ENCODE measurements at places on chromosomes 4 and X.
A peak's percentile ranks its signal among the peaks of the same experiment; 100 is the strongest.

DNA sequence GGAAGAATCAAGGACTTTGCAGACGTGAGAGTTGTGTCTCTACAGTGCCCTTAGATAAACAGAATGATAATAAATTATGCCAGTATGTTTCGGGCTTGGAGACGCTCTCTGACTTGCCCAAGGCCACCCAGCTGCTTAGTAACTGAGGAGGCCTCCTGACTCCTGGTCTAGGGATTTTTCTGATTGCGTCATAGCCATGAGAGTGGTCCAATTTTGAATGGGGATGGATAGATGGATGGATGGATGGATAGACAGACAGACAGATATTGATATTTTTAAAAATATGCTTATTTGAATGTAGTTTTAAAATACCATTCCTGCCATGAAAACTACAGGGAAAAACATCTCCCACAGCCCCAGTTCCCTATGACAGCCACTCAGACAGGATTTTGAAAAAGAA, 15.5 kb downstream of the ARHGAP36 start:
- no peak for DNase-seq

- no peak for DNase-seq
Observed at GRCh38 chrX:50036426-50036825, 114.0 kb downstream of the CLCN5 start.

DNA sequence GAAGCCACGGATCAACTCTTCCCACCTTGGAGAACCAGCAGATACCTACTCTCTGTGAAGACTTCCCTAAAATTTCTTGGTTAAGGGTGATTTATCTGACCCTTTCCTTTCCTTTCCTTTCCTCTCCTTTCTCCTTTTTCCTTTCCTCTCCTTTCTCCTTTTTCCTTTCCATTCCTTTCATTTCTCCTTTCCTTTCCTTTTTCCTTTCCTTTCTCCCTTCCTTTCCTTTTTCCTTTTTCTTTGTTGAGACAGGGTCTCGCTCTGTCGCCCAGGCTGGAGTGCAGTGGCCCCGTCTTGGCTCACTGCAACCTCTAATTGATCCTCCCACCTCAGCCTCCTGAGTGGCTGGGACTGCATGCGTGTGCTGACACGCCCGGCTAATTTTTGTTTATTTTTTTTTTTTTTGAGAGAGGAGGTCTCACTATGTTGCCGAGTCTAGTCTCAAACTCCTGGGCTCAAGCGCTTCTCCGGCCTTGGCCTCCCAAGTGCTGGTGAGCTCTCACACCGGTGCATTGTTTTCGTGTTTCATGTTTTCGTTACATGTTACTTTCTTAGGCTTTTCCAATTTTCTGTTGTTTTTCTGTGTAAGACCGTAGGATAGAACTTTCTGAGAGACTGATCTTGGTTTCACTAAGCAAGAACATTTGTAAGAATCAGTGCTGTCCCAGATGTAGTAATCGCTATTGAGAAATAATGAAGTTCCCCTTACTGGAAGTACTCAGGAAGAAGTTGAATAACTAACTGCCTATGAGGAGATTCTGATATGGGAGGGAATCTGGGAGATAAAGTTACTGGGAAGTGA, 2.0 kb downstream of the TMEM165 start:
- DNase-seq = peak; percentile 23

DNA sequence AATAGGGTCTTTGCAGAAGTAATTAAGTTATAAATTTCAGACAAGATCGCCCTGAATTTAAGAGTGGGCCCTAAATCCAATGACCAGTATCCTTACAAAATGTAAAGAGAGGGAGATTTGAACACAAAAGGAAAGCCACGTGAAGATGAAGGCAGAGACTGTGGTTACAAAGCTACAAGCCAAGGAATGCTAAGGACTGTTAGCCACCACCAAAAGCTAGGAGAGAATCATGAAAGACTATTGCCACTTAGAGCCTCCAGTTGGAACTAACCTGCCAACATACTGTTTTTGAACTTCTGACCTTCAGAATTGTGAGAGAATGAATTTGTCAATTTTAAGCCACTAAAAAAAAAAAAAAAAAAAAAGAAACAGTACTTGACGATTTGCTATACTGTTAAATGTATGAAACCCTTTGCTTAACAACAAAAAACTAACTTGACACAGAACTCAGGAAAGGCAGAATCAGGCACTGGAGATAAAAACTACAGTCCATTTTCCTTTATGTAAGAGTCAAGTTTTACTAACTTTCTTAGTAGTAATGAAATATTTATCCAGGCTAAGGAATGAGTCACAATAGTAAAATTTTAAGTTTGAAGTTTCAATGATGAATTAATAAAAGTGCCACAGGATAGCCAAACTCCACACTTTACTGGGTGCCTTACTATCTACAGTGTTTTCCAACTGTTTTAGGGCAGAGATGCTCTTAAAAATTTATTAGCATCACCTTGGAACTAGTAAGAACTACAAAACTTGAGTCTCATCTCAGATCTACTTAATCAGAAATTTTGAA, 25.1 kb downstream of the DHX15 start:
- no peak for DNase-seq

- peak; percentile 26 for DNase-seq
Observed at GRCh38 chr4:184983672-184984356, 34.5 kb upstream of the HELT start.

- no peak for DNase-seq
Observed at GRCh38 chr4:67634741-67635140, 66.2 kb downstream of the UBA6 start.

- DNase-seq = no peak
Observed at GRCh38 chr4:139689093-139689722, 23.6 kb downstream of the MGST2 start.

DNA sequence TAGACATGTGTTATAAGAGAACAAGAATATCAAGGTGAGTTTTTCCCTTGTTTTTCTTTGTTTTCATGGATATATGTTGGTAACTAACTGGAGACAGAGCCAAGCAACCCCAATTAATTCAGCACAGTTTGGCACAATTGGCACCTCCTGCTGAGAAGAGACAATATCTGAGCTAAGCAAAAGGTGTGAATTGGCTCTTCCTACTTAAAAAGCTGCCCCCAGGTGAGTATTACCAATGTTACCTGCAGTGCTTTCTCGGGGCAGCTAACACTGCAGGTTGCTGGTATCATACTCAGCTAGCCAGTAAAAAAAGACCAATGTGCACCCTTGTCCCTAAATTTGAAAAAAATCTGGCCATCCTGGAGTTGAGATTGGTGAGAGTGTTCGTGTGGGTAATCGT, 871.2 kb upstream of the TENM3 start:
- DNase-seq = no peak

DNA sequence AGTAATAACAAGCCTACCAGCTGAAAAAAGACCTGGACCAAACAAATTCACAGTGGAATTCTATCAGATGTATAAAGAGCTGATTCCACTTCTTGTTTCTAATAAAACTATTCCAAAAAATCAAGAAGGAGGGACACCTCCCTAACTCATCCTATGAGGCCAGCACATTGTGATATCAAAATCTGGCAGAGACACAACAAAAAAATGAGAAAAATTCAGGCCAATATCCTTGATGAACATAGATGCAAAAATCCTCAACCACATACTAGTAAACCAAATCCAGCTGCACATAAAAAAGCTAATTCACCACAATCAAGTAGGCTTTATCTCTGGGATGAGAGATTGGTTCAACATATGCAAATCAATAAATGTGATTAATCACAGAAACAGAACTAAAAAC, 147.9 kb upstream of the NEIL3 start:
- DNase-seq = no peak

- peak; percentile 25 for DNase-seq
Observed at GRCh38 chr4:126899331-126899801, 733.4 kb upstream of the INTU start.

- no peak for DNase-seq
Observed at GRCh38 chr4:156497486-156497885, 474.1 kb downstream of the PDGFC start.

- no peak for DNase-seq
Observed at GRCh38 chr4:26272654-26273615, 47.9 kb upstream of the RBPJ start.

DNA sequence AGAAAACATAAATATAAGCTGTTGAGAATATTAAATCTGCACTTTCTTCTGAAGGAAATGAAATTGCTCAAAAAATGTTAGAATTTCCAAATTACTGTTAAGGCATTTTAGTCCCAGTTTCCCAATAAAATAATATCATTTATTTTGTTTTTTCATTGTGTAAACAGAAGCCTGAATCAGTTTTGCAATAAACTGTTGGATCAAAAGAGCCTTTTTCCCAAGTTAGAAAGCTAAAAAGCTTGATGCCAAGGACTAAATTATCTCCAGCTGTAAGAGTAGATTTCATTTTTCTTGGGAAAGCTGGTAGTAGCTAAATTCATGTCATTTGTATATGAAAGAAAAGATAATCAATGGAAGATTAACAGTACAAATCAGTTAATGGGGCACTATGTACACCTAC, 95.8 kb downstream of the RNF150 start:
- DNase-seq = no peak
